GM12878 (cell line): ENCODE measurements at places on chromosomes 1 and 21. TPM values are rescaled to one million over a fixed set of nuclear protein-coding genes. Genes with fewer than 3 reads are reported as not detected.
A peak's percentile ranks its signal among the peaks of the same experiment; 100 is the strongest.

SERINC2 gene
- polyA plus RNA-seq: 0.72 and 0.82 TPM in 2 replicates

DNA sequence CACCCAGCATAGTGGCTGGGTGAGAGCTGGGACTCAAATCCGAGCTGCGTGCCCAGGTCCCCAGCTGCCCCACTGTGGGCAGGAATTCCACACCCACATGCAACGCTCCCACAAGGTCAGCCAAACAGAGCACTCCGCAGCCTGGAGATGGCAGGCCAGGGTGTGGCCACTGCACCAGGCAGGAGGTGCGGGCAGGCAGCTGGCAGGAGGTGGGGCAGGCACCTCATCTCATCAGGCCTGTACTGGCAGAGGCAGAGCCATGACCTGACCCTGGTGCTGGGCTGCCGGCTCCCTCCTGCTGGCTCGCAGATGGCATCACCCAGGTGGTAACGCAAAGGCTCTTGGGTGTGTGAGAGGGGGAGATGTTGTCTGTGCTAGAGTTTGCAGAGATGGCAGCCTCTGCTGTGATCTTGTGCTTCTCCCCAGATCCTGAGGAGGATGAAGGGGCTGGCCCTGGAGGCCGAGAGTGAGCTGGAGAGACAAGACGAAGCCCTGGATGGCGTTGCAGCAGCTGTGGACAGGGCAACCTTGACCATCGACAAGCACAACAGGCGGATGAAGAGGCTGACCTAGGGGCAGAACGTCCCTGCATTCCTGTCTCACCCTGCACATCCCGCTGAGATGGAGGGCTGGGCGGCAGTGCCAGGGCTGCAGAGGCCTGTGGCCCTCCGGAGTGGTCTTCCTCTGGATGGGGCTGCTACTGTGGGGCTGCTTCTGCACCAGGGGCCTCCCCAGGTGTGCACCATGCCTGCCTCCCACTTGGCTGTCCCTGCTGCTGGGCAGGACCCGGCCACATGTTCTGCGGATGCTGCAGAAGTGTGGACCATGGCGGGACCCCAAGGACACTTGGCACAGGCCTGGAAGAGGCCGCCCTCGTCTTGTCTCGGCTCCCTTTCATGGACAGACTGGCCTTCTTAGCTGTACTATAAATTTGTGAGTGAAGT, 35.1 kb upstream of the PRSS38 start:
- DNase-seq: no peak

TMPRSS15 gene
- not detected in 2 replicates for polyA plus RNA-seq

DNA sequence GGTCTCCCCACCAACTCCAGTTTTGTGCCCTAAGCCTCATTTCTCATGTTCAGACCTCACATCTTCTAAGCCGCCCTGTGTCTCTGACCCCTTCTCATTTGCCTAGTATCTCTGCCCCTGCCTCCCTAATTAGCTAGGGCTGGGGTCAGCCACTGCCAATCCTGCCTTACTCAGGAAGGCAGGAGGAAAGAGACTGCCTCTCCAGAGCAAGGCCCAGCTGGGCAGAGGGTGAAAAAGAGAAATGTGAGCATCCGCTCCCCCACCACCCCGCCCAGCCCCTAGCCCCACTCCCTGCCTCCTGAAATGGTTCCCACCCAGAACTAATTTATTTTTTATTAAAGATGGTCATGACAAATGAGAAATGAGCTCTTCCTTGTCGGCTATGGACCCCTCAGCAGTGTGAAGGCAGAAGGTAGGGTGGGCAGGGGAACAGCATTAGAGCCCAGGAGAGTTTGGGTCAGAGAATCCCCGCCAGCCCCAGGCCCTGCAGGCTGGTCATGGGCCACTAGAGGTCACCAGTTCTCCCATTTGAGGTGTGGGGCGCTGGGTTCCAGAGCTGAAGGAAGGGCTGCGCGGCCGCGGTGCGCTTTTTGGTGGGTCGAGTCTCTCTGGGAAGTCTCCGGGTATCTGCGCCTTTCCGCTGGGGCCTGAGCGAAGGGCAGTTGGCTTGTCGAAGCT, 11.5 kb downstream of the ADAMTSL4 start:
- no peak for DNase-seq

- DNase-seq: no peak
These were observed 5.9 kb upstream of the ATXN7L2 start for GRCh38 chr1:109477821-109478220.

DNA sequence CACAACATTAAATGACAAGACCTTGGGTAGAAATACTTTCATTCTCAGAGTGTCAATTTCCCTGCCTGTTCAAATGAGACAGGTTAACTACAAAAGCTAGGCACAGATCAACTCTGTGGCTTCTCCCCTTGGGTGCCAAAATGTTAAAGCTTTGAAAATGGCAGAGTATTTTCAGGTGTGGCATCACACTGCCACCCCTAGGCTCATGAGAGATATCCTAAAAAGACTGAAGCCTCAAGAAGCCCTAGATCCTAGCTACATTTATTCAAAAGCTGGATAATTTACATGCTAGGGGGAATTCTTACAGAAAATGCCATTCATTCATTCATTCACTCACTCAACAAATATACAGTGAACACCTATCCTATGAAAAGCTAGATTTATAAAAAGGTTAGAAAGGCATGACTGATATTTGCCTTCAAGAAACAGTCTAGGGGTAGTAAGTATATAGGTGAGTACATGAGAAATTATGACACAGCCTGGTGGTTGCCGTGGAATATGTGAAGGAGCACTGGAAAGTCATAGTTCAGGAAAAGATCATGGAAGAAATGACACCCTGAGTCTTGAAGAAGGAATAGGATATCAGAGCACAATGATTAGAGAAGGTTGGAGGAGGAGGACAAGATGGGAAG, 15.9 kb upstream of the RAB4A start:
- no peak for DNase-seq

DNA sequence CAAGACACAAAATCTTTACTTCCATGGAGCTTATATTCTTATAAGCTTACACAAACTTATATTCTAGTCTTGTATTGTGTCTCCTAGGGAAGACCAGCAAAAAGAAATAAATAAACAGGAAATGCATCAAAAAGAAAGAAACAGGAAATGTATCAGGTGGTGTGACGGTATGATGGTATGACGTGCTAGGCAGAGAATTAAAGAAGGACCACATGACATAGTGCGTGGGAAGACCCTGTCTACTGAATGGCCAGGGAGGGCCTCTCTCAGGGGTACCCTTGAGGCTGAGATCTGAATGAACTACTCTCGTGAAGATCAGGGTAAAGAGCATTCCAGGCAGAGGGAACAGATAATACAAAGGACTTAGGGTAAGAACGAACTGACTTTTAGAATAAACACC, 15.6 kb upstream of the WDR26 start:
- DNase-seq: no peak

GJA5 gene
- not detected in 2 replicates for polyA plus RNA-seq

CFHR2 gene
- not detected in 2 replicates for polyA plus RNA-seq

SLC30A2 gene
- polyA plus RNA-seq: not detected in 2 replicates

VAMP3 gene
- 8.2 and 9.1 TPM in 2 replicates for polyA plus RNA-seq

OR10Z1 gene
- polyA plus RNA-seq: not detected in 2 replicates

DNA sequence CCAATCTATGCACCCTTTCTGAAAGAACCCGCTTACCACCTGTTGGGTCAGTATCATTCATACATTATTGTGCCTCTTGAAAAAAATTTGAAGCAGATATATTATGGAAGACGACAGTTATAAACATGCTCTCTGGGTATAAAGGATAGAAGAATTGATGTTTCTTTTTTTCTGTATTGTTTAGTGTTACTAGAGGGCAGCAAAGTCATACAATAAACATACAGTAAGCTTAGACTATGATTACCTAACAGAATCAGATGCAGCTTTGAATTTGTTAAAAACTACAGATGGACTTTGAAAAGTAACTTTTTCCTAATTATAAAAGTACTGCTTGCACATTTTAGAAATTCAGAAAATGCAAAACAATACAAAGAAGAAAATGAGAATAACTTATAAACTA, 11.1 kb upstream of the PAXBP1 start:
- no peak for DNase-seq

- no peak for DNase-seq
These were observed 234.0 kb downstream of the TM2D1 start for GRCh38 chr1:61490924-61491323.

- DNase-seq: no peak
These were observed 1.5 kb downstream of the TTC3 start for GRCh38 chr21:37074546-37074945.

ZNF593OS gene
- 0.96 and 1.1 TPM in 2 replicates for polyA plus RNA-seq

PLA2G2C gene
- not detected in 2 replicates for polyA plus RNA-seq

DNA sequence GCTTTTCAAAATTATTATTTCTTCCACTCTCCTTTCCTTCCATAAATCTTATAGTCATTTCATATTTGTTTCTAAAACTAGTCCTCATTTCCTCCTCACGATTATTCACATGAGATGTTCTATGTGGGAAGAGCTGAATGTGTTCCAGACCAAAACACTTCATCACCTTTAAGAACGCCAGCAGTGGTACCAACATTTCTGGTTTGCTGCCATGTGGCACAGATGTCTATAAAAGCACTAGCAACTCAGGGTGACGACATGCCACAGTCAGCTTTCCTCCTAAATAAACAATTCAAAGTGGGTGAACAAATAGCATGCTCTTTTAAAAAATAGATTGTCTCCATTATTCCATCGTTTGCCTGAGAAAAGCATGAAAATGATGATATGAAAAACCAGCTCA, 1217.8 kb upstream of the ADGRL2 start:
- DNase-seq: no peak

DIRAS3 gene
- polyA plus RNA-seq: not detected in 2 replicates

TEX38 gene
- 0.32 TPM in 1 of 2 replicates, not detected in the other for polyA plus RNA-seq

LIPI gene
- 0.13 TPM in 1 of 2 replicates, not detected in the other for polyA plus RNA-seq

DNA sequence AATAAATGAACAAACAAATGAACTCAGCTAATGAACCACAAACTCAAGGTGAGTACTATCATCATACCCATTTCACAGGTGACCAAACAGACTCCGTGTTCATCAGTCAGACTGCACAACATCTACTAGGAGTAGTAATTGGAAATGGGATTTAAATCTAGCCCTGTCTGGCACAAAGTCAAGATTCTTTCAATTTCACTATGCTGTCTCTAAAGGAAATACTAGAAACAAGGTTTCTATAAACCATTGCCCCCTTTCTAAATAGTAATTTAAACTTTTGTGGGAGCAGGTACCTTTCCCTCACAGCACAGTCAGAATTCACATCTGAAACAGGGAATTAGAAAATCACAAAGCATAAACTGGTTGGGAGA, 160.3 kb downstream of the TGFBR3 start:
- no peak for DNase-seq

- DNase-seq: no peak
These were observed 49.9 kb upstream of the STUM start for GRCh38 chr1:226498640-226499008.

AZIN2 gene
- 0.14 and 0.33 TPM in 2 replicates for polyA plus RNA-seq

DNA sequence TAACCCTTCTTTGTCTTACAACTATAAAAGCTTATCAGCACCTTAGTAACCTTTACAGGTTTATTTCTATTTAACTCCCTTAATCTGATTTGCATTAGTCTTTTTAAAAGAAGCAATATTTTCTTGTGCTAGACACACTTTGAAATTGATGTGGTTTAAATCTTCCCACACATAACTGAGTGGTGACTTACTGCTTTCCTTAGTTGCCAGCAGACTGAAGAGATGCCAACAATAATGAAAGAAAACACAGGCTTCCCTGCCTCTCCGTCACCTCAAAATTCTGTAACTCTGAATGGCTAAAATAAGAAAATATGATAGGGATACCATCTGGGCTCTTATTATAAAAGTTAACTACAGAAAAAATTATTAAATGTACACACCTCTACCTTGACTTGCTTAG, 196.8 kb downstream of the PTBP2 start:
- no peak for DNase-seq

TRAF3IP3 gene
- polyA plus RNA-seq: 105 and 107 TPM in 2 replicates

GRCh38 chr21:34126691-34127090, 53.3 kb downstream of the MRPS6 start:
- DNase-seq: no peak

DNA sequence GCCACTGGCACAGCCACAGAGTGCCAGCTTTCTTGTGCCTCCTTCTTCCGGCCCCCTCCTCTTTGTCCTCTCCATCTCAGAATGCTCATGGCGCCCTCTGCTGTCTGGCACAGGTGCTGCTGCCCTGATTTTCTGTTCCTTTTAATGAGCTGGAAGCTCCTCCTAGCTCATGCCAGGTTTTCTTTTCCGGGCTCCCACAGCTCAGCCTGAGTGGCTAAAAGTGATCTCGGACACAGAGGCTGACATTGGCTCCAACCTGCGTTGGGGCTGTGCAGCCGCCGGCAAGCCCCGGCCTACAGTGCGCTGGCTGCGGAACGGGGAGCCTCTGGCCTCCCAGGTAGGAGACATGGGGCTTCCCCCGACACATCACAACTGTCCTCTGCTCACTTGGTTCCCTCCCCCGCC, 18.7 kb downstream of the CNTN2 start:
- peak; percentile 20 for DNase-seq

GRCh38 chr1:15618077-15618654, 908 bp downstream of the DDI2 start:
- peak; percentile 49 for DNase-seq

DNA sequence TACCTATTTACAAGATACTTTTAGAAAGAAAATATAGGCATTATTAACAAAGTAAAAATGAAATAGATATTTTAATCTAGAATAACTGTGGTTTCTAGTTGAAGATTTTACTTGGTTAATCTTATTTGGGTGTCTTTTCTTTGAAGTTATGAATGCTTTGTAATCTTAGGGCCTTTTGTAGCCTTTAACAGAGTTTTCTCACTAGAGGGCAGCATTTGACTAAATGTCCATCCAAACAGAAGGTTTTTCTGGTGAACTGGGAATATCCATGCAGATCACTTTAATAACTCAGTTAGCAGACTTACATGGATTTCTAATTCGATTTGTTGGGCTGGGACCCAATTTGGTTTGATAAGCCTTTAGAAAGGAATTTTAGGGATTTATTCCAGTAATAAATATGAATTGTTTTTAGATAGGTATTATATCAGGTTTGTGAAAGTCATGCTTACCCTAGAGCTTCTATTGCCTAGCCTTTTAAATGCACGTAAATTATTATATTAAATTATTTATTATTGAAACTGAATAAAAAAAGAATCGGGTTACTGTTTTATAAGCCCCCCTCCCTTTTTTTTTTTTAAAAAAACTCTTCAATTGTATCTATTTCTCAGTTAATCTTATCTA, 119.7 kb downstream of the ZNF326 start:
- DNase-seq: peak; percentile 8

DNA sequence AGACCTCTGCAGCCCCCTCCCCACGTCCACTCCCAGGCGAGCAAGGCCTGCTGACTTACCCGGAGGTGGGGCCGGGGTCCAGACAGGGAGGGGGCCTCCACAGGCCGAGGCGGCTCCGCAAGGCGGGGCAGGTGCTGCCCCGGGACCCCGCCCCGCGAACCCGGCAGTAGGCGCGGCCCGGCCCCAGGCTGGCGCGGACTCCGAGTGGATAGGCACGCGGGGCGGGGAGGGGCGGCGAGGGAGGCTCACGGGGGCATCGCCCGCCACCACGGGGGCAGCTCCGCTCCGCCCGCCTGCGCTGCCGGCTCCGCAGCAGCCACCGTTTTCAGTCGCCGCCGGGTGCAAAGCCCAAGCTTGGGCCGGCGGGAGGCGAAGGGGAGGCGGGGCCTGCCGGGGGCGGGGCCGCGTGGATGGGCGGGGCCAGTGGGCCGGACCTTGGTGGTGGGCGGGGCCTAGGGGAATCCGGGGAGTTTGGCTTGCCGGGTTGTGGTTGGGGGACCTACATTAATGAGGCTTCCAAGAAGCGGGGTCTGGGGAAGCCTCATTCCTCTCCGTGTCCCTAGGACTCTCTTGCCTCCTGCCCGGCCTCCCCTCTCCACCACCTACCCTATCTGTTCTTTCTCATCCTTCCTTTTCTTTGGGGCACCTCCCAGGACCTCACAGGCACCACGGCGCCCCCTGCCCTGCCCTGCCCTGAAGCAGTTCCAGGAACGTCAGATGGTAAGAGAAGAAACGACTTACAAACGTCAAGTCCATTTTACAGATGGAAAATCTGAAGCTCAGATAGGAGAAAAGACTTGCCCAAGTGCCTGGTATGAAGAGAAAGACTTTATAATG, at the start of gene RIMS3:
Gene RIMS3, minus strand, starts transcription at position 348 of the 837 bp plus-strand sequence. CDS start 23,757 bp downstream, outside the sequence.
- peak; percentile 28 for DNase-seq

- DNase-seq: no peak
These were observed 46.0 kb upstream of the POFUT2 start for GRCh38 chr21:45333583-45334121.
